ENCODE measurements at places on chromosomes 1 and 21.

GRCh38 chr1:28602536-28603439 lies 10.7 kb downstream of the RAB42 start:
- DNase-seq, result peak; percentile 65

DNA sequence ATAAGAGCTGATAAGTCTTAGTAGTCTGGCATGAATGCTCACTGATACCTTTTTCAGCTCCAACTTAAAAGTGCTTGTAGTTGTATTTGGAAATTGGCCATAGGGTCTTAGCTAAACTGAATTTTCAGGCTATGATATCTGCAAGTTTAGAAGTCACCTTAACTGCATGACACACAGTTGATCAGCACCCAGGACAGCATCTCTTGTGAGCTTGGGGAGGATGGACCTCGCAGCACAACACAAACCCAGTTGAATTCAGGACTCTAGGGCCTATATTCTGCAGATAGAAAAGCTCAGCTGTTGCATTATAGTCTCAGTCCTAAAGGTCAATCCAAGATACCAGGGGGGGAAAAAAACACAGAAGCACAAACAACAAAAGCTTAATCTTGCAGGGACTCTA lies 394.3 kb downstream of the KCNH1 start:
- no peak for DNase-seq

DNA sequence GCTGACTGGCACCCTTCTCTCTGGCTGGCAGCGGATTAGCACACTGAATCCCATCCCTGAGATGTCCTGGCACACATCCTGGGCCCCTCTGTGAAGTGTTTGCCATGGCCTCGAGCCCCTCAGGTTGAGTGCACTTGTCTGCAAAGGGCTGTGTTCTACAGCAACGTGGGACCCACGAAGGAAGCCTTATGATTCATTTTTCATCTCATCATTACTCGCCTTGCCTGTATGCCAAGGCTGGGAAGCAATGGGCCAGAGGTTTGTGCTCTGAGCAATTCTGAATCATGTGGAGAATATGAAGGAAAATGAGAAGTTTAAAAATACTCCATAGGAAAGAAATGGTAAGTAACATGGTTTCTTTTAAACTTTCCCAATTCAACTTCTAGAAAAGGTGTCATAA lies 124.8 kb upstream of the LMO4 start:
- peak; percentile 71 for DNase-seq

DNA sequence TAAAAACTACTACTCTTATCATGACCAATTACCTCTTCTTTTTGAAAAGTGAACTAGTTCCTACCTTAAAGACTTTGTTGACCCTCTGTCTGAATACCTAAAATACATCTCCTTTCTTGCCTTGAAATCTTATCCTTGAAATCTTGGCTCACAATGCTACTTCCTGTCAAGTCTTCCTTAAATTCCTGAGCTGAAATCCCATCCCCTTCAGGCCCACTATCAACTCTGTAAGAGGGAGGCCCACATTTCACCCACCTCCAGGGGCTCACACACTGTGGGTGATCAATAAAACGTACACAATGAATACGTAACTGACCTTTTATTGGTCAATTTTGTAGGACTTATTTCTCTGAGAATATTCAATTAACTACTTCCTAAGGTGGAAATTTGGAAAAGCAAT lies 88.0 kb downstream of the APP start:
- no peak for DNase-seq

DNA sequence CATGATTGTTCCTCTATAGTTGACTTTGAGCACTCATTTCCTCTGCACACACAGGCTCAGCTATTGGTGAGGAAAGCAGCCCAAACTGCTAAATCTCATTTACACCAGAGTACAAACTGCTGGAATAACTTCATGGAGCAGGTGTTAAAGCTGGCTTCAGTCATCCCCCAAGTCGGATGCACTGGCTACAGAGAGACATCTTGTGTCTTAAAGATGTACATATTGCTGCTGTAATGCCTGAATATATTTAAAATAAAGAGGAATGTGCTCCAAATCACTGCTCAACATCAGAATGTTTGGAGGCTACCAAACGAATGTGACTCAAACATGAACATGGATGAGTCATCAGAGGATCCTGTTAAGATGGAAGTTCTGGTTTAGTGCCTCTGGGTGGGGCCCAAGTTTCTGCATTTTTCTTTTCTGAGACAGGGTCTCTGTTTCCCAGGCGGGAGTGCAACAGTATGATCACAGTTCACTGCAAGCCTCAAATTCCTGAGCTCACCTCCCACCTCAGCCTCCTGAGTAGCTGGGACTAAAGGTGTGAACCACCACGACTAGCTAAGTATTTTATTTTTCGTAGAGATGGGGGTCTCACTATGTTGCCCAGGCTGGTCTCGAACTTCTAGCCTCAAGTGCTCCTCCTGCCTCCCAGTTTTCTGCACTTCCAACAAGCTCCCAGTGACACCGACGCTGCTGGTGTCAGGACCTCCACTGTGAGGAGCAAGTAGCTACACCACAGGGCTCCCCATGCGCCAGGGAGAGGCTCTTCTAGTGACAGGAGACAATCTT lies 79.0 kb upstream of the KRTAP19-8 start:
- DNase-seq, result peak; percentile 86

DNA sequence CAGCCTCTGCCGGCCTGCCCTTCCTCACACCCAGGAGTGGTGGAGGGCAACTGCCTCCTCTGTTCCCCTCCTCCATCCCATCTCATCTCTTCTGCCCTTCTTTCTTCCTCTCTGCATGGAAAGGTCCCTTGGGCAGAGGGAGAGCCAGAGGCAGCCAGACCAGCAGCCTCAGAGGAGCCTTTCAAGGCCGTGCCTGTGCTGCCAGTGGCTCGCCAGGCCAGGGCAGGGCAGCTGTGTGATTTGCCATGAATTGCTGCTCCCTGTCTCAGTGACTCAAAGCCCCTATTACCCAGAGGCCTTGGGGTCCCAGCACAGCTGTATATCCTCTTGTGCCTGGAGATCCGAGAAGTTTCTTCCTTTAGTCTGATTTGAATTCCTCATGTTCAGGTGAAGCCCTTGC lies 21.9 kb downstream of the TMCC2 start:
- DNase-seq, result no peak

DNA sequence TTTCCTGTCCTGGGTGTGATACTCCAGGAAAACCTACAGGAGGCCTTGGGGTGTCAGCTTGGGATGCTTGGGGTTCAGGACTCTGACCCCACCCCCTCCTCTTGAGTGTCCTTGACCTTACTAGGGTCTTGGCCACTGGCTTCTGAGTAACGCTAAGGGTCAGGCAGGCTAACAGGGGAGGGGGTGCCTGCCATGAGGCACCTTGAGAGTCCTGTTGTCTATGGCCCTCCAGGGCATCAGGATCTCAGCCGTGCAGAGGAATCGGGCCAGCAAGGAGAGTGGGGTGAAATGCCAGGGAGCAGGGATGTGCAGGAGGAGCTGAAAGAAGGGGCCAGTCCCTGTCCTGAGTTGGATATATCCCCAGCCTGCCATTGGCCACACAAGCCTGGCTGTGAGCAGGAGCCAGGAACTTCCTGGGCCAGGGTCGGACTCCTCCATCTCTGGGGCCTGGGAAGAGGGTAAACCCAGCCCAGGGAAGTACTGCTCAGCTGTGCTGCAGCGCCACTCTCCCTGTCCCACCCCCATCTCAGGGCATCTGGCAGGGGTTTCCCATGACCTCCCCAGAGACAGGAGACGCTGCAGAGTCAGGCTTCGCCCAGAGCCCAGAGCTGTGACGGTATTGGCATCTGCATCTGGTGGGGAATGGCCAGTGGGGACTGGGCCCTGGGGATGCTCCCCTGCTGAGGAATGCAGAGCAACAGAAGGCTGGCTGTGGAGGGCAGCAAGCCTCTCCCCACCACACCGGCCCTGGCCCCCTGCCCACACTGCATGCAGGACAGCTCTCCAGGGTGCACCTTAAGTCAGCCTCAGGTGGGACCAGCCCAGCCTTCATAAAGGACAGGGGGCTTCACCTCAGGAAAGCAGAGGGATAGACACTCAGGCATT lies 6.3 kb downstream of the KIF21B start:
- DNase-seq, result no peak

GRCh38 chr1:175427625-175428024 lies 235.0 kb upstream of the KIAA0040 start:
- no peak for DNase-seq

DNA sequence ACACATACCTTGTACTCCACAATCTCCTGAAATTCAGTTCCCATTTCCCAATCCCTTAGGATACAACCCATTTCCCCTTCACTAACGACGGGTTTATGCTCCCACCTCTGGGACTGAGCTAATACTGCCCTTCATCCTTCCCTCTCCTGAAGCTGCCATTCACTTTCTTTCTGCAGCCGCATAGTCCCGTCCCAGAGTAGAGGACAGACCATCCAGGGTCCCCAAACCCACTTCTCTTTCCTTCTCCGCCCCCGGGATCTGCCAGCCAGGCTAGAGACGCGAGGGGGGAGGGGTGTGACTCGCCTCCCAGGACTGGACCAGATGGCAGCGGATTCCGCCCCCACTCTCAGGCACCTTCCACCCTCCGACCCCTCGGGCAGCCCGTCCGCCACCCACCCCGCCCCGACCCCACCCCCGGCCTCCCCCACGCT lies 679 bp downstream of the ABL2 start:
- DNase-seq, result peak; percentile 16

DNA sequence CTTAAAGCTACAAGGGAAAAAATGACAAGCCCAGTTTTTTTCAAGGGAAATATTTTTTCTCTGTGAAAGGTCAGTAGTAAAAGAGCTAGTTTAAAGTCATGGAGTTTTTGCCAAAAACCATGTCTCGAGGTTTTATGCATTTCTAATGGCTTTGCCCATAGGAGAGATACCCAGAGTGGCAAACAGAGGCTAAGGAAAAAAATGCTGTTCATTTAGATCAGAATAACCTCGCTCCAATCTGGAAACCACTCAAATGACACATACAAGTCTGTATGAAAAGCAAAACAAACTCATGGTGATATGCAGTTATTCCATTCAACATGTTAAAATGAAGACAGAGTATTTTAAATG lies 36.9 kb upstream of the EDEM3 start:
- DNase-seq, result no peak
